CD14-positive monocyte (primary cell): ENCODE measurements at places on chromosomes 5 and 9. TPM values are rescaled to one million over a fixed set of nuclear protein-coding genes. Genes with fewer than 3 reads are reported as not detected.

Gene SLC28A3
- polyA plus RNA-seq = not detected

Gene ADAMTS12
- polyA plus RNA-seq = not detected

Gene UCK1
- polyA plus RNA-seq = 15.9 TPM

Gene EQTN
- not detected for polyA plus RNA-seq

Gene PCDHA11
- not detected for polyA plus RNA-seq

Gene BAAT
- not detected for polyA plus RNA-seq

Gene SPINK13
- polyA plus RNA-seq = not detected

Gene AK1
- polyA plus RNA-seq = 3.5 and 5.1 TPM in 2 replicates

Gene AGXT2
- not detected for polyA plus RNA-seq

Gene MAP1B
- polyA plus RNA-seq = not detected in 2 replicates

Gene ENG
- 15.7 TPM for polyA plus RNA-seq

Gene ERCC8
- polyA plus RNA-seq = 2.8 and 5.5 TPM in 2 replicates

Gene ADGRV1
- 0.18 TPM for polyA plus RNA-seq

Gene PCDHGA9
- not detected in 2 replicates for polyA plus RNA-seq

Gene MEF2C
- 89.3 TPM for polyA plus RNA-seq

Gene SIT1
- 0.27 TPM for polyA plus RNA-seq

Gene APBA1
- not detected for polyA plus RNA-seq

Gene RALGPS1
- 0.60 TPM for polyA plus RNA-seq

Gene RETREG1
- polyA plus RNA-seq = 3.5 TPM

Gene STOML2
- polyA plus RNA-seq = 44.8 and 45.5 TPM in 2 replicates

Gene SCAI
- polyA plus RNA-seq = 0.76 TPM

Gene DNAH5
- polyA plus RNA-seq = not detected in 2 replicates

Gene C9
- polyA plus RNA-seq = not detected

Gene SLC34A1
- not detected for polyA plus RNA-seq

Gene PCDHA13
- not detected in 2 replicates for polyA plus RNA-seq
